Stimulated activated CD8-positive, alpha-beta memory T cell treated with anti-CD3 and anti-CD28 coated beads, Interleukin-15, amount 100 ng/mL, for 48 hours (primary cell): ENCODE measurements at places on chromosomes 7 and 10.
A peak's percentile ranks its signal among the peaks of the same experiment; 100 is the strongest.

DNA sequence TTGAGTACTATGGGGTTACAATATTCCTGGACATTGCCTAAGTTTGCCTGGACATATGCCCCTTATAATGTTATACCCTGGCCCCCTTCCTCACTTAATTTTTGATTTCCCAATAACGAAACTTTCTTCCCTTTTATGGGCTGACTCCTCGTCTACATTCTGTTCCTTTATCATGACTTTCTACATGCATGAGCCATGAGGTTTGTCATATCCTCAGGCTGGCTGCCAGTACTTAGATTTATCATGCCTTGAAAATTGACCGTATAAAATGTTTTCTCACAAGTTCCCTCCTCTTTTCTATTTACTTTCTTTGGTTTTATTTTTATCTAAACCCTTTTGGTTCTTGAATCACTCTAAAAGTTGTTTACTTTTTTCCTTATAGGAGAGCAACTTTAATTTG lies 4.7 kb downstream of the DNAH11 start:
- no peak for DNase-seq

- no peak for DNase-seq
Observed at GRCh38 chr7:17020250-17020649, 138.5 kb upstream of the AGR3 start.

GRCh38 chr7:98168181-98168903 lies 42.9 kb upstream of the BHLHA15 start:
- DNase-seq, result peak; percentile 20

GRCh38 chr10:68333440-68334431 lies 1.0 kb upstream of the PBLD start:
- DNase-seq, result no peak

- DNase-seq, result peak; percentile 9
Observed at GRCh38 chr7:155344270-155344617, 46.6 kb downstream of the INSIG1 start.

GRCh38 chr7:22476824-22477223 lies 23.2 kb downstream of the STEAP1B start:
- DNase-seq, result no peak

DNA sequence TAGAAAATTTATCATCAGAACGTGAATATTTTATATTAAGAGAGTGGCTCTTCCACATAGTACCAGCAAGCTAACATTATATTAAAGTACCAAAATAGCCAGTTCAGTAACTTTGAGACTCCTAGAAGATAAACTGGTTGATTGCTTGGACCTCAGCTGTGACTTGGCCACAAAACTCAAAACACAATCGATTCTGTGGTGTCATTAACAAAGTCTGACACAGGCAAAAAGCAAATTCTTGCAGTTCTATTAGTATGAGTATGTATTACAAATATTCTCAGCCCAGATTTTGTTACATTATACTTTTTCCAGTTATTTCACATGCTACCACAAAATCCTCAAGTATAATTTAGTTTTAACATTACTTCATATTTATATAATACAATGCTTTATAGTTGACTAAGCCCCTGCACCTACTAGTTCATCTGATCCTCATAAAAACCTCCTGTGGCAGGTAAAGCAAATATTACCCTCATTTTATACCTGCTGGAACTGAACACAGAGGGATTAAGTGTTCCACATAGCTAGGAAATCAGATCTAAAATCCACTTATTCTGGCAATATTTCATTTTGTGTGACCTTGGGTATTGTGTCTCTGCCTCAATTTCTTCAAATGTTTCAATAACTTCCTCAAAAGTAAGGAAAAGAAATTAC lies 279.9 kb upstream of the MKLN1 start:
- DNase-seq, result no peak

- DNase-seq, result no peak
Observed at GRCh38 chr10:124253006-124253405, 159.6 kb upstream of the CHST15 start.

GRCh38 chr10:89156161-89156835 lies 50.8 kb downstream of the CH25H start:
- no peak for DNase-seq

GRCh38 chr10:124083740-124084397 lies 9.5 kb downstream of the CHST15 start:
- no peak for DNase-seq

GRCh38 chr10:14659626-14660196 lies 115.0 kb downstream of the FAM107B start:
- peak; percentile 42 for DNase-seq

DNA sequence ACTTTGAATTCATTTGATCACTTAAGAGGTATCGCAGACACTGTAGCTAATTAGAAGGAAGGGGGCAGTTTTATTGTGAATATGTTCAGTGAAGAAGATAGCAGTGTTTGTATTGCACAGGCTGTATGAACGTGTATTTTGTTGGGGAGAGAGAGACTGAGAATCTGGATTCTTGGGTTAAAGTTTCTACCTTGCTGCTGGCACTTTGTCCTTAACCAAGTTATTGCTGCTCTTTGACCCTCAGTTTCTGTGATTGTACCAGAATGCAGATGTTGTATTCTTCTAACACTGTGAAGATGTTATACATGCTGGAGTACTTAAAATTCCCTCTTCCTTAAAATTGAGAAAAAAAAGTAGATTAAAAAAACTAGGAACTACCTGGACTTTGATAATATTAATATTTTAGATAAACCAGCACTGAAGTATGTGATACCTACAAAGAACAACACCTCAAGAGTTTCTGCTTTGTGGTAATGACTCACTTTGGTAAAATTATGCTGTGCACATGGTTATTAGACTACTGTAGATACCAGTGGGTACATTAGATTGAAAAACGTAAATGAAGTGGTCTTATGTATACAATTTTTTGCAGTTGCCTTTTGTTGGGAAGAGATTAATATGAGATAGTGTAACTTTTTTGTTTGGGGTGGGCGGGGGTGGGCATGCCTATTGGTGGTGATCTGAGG lies 321.3 kb downstream of the AUTS2 start:
- DNase-seq, result no peak

- DNase-seq, result no peak
Observed at GRCh38 chr10:101644002-101644401, 51.0 kb downstream of the FBXW4 start.

DNA sequence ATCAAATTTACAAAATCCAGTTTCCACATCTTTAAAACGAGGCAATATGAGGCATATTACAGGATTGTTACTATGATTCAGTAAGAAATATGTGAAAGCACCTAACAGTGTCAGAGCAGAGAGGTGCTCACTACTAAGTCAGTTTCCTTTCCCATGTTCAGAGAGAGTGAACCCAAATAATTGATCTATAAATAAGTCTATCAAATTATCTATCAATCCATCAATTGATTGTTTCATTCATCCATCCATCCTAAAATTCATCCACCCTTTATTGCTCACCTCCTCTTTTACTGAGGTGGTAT lies 340.8 kb downstream of the SUGCT start:
- DNase-seq, result no peak

DNA sequence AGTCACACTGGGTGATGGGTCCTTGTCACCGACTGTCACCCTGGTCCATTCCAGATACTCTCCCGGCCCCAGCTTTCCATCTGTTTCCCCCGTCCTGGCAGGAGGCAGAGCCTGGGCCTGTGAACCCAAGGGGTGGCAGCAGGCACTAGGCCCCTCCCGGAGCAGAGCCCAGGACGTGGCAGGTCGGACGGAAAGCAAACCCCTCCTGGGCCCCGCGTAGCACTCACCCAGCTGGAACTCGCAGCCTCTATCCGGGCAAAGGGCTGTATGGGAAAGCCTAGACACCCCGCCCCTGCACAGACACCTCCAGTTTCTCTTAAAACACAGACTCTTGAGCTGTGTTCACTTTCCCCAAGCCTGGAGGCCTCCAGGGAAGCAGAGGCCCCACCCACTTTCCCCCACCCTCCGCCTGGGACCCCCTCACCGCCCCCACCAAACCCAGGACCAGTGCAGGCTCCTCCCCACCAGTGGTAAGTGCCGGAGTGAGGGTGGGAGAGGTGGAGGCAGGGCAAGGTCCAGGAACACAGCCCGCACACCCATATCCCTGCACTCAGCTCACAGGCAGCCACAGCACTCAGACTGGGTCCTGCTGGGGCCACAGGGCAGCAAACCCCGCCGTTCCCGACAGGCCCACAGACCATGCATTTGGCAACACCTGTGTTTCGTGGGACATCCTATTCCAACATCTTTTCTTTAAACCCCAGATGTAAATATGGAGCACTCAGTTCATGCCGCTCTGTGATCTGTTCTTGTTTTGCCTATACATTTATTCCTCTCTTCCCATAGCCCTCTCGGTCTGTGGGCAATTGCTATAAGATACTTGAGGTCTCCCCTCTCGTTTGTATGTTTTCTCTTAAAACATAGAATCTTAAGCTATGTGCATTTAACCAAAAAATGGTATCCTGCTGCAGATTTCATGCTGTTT lies 98.2 kb upstream of the PDGFA start:
- DNase-seq, result no peak

DNA sequence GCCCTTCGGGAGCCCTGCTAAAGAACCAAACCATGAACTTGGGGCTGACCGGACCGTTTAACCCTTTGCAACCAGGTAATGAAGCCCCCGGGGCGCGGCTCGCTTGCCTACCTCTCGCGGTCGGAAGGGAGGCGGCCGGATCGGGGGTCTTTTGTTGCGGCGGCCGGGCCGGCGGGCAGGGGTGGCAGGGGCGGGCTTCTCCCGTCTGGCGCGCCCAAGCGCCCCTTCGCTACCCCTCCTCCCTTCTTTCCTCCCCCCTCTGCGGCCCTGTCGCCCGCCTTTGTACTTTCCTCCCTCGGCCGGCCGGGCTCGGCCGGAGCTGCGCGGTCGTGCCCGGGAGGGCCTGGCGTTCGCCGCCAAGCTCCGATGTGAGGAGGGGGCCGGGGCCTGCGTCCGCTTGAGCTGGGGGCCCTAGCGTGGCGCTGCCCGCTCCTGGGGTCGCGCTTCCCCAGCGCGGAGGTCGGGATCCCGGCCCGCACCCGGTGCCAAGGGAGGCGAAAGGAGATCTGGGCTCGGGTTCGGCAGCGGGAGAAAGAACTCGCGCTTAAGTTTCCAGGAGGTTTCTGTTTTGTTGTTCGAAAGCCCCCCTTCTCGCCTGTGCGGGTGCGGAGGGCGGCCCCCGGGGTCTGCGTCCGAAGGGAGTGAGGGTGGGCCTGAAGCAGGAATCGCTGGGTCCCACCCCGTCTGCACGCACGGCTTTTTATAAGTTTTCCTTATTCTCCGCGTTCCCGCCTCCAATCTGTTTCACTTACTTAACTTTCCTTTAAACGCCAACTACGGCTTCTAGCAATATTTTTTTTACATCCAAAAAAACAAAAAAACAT lies 436.8 kb upstream of the GALNT17 start:
- no peak for DNase-seq

DNA sequence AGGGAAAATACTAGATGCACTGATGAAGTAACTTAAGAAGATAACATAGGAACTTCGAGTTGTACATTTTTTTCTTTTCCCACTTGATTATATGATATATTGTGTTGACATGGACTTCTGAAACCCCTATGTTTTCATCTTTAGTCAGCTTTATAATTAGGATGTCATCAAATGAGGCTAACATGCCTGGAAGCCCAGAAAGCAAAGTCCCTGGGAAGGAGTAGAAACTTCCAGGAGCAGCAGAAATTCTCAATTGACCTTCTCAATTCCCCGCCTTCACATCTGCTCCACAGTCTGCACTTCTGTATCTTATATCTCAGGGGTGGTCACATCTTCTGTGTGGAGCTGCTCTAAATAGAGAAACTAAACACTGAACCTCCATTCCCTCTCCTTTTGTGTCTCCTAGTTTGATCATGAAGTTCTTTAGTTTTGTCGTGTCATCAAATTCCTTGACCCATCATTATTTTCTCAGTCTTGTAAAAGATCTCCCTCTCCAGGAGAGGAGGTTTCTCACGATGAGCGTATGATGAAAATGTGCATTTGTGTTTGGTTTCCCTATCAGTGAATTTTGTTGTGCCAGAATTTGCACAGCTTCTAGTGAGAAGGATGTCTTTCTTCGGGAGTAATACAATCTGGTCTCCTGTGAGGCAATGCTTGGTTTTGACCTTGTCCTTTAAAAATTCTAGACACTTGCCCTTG lies 303.3 kb downstream of the SUGCT start:
- no peak for DNase-seq

DNA sequence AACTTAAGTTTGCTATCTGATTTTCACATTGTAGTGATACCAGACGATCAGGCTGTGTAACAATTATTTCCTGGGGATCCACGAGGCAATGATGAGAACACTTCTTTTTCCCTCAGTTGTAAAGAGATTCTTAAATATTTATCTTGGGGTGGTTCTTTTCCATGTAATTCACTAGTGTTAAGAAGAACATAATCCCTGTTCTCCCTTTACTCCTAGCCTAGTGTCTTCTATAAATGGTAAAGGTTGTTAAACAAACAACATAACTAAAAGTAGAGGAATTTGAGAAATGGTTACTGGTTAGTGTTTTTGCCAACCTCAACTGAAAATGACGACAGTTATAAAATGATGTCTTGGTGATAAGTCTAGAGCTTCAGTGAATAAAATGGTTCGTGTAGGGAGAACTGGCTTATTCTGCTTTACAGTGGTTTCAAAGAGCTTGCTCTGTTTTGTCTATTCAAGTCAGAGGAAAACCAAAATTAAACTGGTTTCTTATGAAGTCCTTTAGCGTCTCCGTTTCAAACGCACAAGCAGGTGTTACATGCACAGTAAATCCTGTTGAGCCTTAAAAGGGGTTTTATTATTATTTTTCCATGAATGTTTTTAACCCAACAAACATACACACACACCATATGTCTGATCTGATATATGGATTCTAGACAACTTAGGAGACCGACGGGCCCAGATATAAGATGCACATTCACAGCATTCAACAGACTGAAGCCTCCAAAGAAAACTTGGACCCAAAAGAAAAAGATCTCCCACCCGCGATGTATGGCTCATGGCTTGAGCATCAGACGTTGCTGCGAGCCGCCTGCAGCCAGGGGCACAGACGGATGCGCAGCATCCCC lies 1.1 kb downstream of the TBX20 start:
- DNase-seq, result no peak

DNA sequence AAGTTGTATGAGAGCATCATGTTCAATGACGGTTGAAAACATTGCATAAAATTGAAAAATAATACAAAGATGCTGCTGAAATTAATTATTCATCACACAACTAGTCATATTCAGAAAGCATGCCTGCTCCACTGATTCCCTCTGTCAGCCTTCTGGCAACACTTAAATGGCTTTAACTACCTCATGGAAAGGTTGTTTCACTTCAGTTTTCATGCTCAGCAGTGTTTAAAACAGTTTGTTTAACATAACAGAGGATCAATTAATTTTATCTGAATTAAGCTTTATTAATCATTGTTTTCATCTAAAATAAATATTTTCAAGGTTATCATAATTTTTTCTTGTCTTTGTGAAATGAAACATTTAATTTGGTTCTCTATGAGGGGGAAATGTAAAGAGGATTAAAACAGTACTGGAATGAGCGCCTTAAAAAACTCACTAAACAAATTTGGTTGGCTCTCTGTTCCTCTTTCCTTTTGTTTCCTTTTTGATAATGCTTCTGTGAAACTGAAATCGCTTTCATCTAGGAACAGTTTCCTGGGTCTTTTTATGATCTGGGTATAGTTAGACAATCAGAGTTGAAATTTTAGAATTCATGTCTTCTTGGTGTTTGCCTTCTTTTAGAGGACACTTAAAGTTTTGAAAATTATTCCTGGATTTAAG lies 427.4 kb downstream of the SH2D4B start:
- no peak for DNase-seq

GRCh38 chr10:100923580-100923979 lies 10.8 kb downstream of the SLF2 start:
- no peak for DNase-seq
